DMS 273 treated with DMSO at 0.1 percent for 48 hours (cell line): ENCODE measurements at places on chromosomes 16 and 17.

DNA sequence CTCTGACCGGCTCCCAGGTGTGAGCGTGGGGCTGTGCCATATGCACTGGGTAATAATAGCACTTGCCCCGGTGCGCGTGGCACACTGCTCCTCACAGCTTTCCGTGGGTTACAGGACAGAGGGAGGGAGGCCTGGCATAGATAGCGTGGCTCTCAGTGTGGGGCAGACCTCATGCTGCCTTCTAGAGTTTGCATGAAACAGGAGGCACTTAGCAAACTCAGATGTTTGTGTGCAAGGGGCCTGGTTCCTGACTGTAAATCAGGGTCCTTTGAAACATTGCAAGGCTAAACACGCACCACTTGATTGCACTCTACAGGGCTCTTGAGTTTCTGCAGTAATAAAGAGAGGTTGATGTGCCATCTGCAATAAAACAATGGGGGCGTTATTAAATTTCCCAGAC, 101.7 kb downstream of the RPTOR start:
- DNase-seq: no peak

DNA sequence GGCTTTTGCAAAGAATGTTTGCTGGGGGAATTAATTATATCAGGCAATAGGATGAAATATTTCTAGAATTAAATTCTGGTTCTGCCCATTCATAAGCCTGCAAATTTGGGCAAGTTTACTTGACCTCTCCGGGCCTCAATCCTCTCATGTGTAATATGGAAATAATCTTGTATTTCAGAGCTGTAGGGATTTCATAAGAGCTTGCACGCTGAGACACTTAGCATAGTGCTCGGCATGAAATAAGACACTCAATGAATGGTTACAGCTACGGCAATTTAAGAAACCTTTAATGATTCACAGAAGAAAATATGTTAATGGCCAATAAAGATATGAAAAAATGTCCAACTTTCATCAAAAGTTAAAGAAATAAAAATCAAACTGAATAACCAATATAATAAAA, 40.6 kb upstream of the PITPNM3 start:
- DNase-seq: no peak

DNA sequence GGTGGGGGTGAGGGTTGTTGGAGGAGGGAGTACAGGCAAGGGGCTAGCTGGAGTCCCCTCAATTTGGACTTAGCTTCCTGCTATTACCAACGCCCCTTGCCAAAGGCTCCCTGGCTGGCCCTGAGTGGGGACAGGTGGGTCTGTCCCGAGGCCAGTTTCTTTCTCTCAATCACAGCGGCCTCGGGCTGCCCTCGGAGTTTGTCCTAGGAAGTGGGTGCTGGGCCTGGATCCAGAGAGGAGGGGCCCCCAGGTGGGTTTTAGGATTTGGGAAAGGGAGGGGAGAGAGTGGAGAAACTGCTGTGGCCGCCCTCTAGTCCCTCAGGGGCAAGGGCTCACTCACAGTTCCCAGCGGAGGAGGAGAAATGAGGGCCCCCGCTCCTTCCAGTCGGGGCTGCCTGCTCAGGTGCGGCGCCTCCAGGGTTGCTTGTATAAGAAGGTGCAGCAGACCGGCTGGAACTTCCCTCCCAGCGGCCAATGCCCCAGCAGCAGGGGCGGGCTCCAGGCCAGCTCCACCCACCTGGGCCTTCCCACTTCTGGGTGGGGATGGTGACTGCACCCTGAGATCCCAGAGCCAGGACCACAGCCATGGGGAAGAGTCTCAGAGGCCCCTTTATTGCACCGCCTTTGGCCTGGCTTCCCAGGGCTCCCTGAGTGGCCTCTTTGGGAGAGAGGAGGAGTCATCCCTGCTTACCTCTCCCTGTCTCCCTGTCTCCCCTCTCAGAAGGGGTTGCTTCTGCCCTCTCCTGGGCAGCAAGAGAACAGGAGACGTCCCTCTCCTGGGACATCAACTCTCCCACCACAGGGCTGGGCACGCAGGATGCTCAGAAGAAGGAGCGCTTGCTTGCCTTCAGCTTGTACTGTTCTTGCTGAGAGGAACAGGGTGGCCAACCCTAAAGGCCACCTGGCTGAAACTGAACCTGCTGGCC, 112.0 kb upstream of the SMURF2 start:
- no peak for DNase-seq

- DNase-seq: no peak
Measured at GRCh38 chr16:65769055-65769465, 597.4 kb upstream of the CDH5 start.

GRCh38 chr17:58415371-58416055, 1.8 kb downstream of the RNF43 start:
- no peak for DNase-seq

- DNase-seq: no peak
Measured at GRCh38 chr16:28158136-28158535, 53.6 kb downstream of the XPO6 start.

GRCh38 chr17:66777689-66778225, 57.2 kb upstream of the CACNG5 start:
- DNase-seq: no peak
